ENCODE measurements at places on chromosomes 3 and 15.

GRCh38 chr3:153260681-153261080, 98.7 kb downstream of the RAP2B start:
- no peak for DNase-seq

- DNase-seq: no peak
These were observed 106.1 kb upstream of the FRMD4B start for GRCh38 chr3:69491975-69492374.

- no peak for DNase-seq
These were observed 4.9 kb downstream of the PLOD2 start for GRCh38 chr3:146156095-146156494.

DNA sequence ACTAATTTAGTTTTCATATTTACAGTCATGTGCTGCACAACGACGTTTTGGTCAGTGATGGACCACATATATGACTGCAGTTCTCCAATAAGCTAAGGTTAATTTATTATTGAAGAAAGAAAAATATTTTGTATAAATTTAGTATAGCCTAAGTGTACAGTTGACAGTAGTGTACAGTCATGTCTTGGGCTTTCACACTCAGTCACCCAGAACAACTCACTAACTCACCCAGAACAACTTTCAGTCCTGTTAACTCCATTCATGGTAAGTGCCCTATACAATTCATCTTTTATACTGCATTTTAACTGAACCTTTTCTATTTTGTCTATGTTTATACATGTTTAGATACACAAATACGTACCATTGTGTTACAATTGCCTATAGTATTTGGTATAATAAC, 3.8 kb upstream of the GABRR3 start:
- DNase-seq: no peak

- DNase-seq: no peak
These were observed 1.4 kb upstream of the ROBO2 start for GRCh38 chr3:77038468-77038929.

Measured in cortex of kidney (tissue), 1 donor.